ENCODE measurements at places on chromosomes 3 and 15.

- DNase-seq: peak; percentile 66
These were observed 19.0 kb downstream of the ACAA1 start for GRCh38 chr3:38117748-38118420.

DNA sequence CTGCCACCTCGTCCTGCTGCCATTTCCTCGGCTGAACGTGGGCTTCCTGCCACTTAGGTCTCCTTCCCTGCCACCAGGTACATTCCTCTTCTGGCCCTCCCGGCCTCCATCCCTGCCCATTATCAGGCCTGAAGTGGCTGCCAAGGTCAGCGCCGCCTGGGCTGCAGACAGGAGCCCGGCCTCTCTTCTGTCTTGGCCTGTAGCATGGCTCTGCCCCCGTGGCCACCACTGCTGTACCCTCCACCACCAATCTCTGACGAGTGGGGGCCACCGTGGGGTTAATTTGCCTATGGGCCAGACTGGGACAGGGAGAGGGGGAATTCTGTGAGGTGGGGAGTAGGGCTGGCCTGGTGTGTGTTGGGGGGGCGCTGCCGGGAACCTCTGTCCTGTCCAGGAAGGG lies 2.0 kb upstream of the BAHD1 start:
- DNase-seq: no peak

- DNase-seq: no peak
These were observed 753.4 kb upstream of the CFAP20DC start for GRCh38 chr3:59803268-59803667.

- DNase-seq: peak; percentile 37
These were observed 21.4 kb upstream of the ESYT3 start for GRCh38 chr3:138412821-138413551.

GRCh38 chr15:66820481-66821176 lies 118.6 kb downstream of the SMAD6 start:
- DNase-seq: no peak

DNA sequence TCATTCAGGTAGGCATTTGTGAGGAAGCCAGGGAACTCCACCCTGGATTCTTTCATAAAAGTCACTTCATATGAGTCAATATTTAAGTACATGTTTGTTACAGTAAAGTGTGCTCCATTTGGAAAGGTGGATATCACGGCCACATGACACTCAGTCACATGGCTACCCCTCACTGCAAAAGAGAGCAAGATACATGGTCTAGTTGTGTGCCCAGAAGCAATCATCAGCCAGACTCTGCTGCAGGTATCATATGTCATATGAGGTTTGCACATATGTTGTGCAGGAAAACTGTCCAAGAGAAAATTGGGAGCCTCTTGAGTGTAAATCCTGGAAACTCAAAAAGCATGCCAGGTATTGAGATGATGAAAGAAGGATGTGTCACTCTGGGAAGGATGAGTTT lies 55.0 kb upstream of the NMNAT3 start:
- DNase-seq: no peak

DNA sequence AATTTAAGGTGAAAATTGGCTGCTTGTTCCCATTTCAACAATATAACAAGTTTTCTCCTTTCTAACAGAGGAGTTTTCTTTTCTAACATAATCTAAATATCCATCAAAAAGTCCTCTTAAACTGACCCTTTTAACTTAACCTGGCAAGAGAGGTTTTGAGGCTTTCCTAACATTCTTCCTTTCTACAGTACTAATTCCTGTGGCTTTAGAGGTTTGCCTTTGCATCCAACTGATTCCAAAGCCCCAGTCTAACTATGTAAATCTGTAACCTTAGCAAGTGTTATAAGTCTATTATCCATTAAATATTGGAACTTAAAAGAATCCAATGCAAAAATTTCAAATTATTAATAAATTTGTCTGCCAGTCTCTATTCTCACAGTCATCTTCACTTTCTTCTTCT lies 134.1 kb downstream of the ISL2 start:
- DNase-seq: peak; percentile 65

GRCh38 chr3:150128126-150128525 lies 157.4 kb upstream of the PFN2 start:
- DNase-seq: no peak

GRCh38 chr3:89405176-89405575 lies 297.8 kb downstream of the EPHA3 start:
- DNase-seq: no peak

GRCh38 chr3:57627976-57628375 lies 30.8 kb upstream of the ARF4 start:
- DNase-seq: no peak

- peak; percentile 74 for DNase-seq
These were observed 21.3 kb upstream of the PLCH1 start for GRCh38 chr3:155766206-155766605.
